ENCODE measurements at places on chromosomes 2 and 18. TPM values are rescaled to one million over a fixed set of nuclear protein-coding genes. Genes with fewer than 3 reads are reported as not detected.

GRCh38 chr2:36170805-36171204 is 184.8 kb upstream of the CRIM1 start:
- no peak for DNase-seq

GRCh38 chr2:198214114-198214596 is 409.8 kb downstream of the PLCL1 start:
- DNase-seq: no peak

GRCh38 chr2:198040835-198041234 is 236.4 kb downstream of the PLCL1 start:
- no peak for DNase-seq

GRCh38 chr2:216909541-216910210 is 49.8 kb upstream of the TNP1 start:
- no peak for DNase-seq

GRCh38 chr18:58392324-58393000 is 236.4 kb downstream of the ALPK2 start:
- DNase-seq: no peak

- DNase-seq: no peak
These were observed 207.5 kb upstream of the FOSL2 start for GRCh38 chr2:28185153-28185552.

DNA sequence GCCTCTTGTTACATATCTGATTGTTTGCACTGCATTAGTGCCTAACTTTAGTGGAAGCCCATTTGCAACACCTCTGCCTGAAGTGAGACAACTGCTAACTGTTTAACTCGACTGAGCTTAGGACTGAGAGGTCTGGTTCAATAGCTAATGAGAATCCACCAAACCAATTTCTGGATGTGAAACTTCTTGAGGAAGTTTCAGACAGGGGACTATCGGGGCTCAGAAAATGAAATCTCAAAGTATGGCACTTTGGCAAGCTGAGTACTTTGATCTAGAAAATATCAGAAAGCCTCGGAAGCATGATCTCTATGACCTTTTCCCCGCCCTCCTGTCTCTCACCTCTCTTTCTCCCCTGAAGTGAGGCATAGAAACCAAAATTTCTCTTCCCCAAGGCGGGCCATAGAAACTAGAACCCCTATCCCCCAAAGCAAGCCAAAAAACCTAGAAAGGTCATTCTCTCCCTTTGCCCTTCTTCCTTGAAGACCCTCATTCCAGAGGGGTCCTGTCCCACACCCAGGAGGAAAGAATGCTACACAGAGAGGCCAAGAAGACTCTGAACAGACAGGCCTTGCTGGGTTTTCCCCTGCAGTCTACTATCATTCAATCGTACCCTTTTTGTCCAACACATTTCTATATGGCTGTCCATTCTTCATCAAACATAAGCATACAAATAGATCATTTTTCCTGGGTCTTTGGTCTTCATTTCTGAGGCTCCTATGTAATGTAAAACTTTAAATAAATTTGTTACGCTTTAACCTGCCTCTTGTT is 69.6 kb upstream of the CREB1 start:
- DNase-seq: no peak

- no peak for DNase-seq
These were observed 356.9 kb upstream of the KLHL29 start for GRCh38 chr2:23028106-23028505.

- DNase-seq: no peak
These were observed 119.2 kb downstream of the CYP26B1 start for GRCh38 chr2:72028351-72028995.

DNA sequence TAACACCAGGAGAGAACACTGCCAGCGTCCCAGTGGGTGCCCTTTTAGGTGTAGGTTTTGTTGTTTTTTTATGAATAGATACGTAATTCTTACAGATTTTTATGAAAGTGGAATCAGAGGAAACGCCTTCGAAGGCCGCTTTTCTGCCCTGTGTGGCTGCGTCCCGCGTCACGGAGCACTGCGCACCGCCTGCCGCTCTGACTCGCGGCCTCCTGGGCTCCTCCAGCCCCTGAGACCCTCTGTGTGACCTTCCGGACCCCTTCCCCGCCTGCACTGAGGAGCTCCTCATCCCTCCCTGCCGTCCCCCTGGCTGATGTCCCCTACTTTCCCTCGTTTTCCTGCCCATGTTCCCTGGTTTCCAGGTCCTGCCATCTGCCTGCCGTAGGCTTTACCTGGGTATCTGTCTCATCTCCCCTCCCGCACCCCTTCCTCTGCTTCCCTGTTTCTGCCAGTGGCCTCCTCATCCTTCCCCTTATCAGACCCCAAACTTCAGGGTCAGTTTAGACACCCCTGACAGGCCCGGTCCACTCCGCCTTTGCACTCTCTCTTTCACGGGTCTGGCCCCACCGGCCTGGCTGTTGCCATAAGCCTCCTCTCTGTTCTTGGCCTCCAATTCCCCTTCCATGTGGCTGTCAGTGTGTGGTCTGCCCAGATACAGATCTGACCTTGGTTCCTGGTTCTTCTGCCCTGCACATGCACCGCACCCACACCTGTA is 32.7 kb downstream of the PDIA6 start:
- DNase-seq: no peak

- no peak for DNase-seq
These were observed 21.3 kb downstream of the PSME4 start for GRCh38 chr2:53949457-53949856.

GRCh38 chr2:18131761-18132160 is 253.3 kb downstream of the KCNS3 start:
- no peak for DNase-seq

- no peak for DNase-seq
These were observed 57.0 kb downstream of the FAM168B start for GRCh38 chr2:131036269-131036668.

DNA sequence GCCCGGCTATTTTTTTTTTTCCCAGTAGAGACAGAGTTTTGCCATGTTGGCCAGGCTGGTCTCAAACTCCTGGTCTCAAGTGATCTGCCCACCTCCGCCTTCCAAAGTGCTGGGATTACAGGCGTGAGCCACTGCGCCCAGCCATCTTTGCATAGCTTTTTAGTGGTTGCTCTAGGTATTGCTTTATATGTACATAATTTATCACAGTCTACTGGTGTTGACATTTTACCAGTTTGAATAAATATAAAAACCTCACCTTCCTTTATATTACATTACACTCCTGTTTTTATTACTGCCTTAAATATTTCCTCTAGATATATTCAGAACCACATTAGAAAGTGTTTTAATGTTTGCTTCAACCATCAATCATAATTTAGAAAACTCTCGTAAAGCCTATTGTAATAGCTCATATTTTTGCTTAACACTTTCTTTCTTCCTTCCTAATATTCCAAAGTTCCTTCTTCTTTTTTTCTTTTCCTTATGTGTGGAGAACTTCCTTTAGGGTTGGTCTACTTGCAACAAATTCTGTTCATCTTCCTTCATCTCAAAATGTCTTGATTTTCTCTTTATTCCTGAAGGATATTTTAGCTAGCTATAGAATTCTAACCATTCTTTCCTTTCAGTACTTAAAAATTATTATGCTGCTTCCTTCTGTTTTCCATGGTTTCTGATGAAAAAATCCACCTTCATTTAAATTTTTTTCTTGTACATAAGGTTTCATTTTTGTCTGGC is 82.2 kb upstream of the DAPL1 start:
- DNase-seq: no peak

DNA sequence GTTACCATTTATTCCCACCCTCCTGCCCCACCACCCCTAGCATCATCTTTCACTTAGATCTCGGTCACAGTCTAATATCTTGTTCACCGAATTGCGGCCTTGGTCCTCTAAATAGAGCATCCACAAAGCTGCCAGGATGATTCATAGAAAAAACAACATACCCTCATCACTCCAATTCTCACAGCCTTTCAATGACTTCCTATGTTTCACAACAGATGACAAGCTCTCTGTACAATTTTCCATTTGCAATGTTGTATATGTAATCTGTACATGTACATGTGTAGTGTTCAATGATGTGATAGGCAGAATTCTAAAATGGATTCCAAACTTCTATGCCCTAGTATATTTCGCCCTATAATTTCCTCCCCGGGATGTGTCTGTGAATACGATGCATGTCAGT is 675.6 kb upstream of the CELF4 start:
- DNase-seq: no peak

DNA sequence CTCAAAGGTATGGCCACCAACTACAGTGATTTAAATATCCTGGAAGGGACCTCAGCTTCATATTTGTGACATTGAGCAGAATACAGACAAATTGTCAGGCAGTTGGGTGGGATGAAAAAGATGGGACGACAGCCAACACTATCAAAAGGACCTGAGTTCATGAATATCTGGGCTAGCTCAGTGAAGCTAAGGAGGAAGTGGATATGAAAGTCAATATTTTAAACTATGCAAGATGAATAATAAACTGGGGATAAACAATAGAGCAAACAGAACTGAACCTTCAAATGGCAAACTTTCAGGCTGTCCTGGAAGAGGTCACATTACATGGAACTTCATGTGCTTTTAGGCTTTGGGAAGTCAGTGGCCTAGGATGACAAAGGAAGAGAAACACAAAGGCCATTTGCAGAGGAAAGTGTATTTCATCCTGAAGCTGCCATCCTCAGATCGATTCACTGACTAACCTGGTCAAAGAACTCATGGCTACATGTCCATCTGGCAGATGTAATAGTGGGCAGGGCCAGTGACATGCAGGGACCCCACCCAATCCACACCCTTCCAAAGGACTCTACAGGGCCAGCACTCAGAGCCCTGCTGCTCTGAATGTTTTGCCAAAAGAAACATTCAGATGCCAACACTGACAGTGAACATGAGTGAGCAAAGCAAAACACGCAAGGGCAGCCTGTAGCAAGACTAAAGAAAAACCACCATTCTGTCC is 175.7 kb downstream of the ETAA1 start:
- no peak for DNase-seq

- no peak for DNase-seq
These were observed 5.0 kb downstream of the CAB39 start for GRCh38 chr2:230717600-230717999.

GRCh38 chr18:68676913-68677312 is 38.0 kb downstream of the TMX3 start:
- no peak for DNase-seq

DNA sequence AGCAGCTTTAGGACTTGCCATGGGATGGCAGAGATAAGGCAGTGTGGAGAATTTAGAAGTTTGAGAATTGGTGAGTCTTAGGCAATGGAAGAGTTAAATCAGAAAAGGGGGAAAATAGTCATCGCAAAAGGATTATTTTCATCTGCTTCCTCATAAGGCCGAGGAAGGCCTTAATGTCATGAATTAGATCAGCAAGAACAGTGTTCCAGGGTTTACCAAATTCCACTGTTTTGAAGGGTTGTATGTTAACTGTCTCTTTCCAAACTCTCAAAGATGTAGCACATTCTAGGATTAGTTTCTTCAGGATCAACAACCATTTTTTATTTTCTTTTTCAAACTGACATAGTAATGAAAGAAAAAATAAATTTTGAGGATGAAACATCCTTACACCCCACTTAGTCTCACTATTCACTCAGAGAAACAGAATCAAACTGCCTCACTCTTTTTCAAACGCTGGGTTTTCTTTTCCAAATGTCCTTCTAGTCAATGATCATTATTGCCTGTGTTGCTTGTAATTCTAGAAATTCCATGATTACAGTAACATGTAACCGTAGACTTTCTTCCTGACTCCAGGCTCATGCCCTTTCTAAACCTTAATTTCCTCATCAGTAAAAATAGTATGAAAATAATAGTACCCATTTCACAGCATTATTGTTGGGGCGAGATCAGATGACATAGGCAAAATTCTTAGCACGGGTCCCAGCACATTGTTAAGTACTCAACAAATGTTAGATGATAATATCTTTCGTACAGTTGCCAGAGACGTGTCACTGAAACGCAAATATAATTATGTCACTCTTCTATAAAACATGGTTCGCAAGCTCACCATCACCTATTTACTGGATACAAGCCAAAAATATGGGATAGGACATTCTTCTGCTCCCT is 23.6 kb downstream of the ZEB2 start:
- DNase-seq: no peak

GRCh38 chr2:29398384-29399237 is 283.4 kb downstream of the CLIP4 start:
- no peak for DNase-seq

Gene SERPINB11
- total RNA-seq: not detected

Gene OR6B2
- total RNA-seq: not detected

Gene FOXD4L1
- total RNA-seq: 0.18 TPM

Gene B4GALT6
- total RNA-seq: 13.3 TPM

Gene SERPINB12
- not detected for total RNA-seq

Gene ALKAL2
- not detected for total RNA-seq

Gene SAG
- total RNA-seq: not detected

Gene EFR3B
- total RNA-seq: 12.7 TPM

Gene PPP1R1C
- 0.99 TPM for total RNA-seq

Gene CCDC150
- 0.56 TPM for total RNA-seq

Gene REL
- 4.7 TPM for total RNA-seq

Gene GULP1
- 11.3 TPM for total RNA-seq

Gene CFAP53
- 0.54 TPM for total RNA-seq

Gene TTC31
- 7.0 TPM for total RNA-seq

Gene POTEI
- total RNA-seq: not detected

Measured in psoas muscle (tissue), 8 donors.